Stimulated activated CD8-positive, alpha-beta memory T cell treated with anti-CD3 and anti-CD28 coated beads, Interleukin-15, amount 100 ng/mL, for 48 hours (primary cell): ENCODE measurements at places on chromosomes 4 and X.

GRCh38 chrX:30935985-30936384, 46.9 kb upstream of the TAB3 start:
- no peak for DNase-seq

DNA sequence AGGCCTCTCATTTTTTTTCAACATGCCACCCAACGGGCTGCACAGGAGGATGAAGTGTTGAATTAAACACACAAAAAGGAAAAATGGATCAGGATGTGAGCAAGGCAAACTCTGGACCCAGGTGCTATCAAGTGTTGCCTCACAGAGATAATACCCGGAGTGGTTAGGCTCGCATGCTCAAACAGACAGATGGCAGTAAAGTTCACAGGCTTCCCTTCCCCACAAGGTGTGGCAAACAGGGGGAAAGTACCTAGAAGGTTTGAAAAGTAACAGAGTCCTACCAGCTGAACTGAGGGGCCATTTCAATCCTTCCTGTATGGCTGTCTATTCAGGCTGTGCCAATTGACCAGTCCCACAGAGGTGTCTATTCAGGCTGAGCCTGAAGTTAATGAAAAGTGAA, 123.9 kb upstream of the GC start:
- DNase-seq = no peak

GRCh38 chrX:30888526-30889146, 418 bp downstream of the TAB3 start:
- DNase-seq = no peak

- no peak for DNase-seq
These were observed 47.0 kb downstream of the SNX25 start for GRCh38 chr4:185256446-185256845.

- DNase-seq = no peak
These were observed 73.8 kb downstream of the FBXW7 start for GRCh38 chr4:152462047-152462446.

DNA sequence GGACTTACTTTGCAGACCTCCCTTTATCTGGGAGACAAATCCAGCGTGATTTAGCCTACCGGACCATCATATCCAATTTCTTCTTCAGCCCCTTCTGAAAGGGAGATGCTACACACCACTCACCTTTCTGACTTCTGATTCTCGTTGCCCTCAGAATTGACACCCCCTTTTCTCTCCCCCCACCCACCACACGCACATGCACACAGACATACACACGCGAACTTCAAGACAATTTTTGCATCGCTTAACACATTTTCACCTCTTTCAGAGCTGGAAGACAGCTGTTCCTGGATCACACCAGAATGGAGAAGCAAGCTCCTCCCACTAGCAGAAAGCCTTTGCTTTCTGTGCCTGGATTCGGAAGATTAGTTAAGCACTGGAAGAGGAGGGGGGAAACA, 1.0 kb upstream of the SNCA start:
- no peak for DNase-seq

DNA sequence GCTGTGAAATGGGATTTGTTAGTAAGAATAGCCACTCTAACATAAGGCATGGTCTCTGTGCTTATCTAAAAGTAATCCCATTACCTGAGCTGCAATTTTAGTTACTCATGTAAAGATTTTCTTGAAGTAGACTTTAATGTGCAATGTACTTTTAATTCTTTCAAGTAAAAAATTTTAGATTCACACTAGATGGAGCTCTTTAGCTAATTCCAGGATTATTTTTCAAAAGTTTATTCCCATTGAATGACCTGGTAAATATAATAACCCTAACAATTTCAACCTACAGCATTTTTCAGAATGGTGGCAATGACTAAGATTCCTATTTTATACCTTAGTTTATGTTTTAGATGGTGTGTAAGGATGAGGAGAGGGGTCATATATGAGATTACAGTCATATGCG, 18.1 kb downstream of the USP38 start:
- no peak for DNase-seq

- no peak for DNase-seq
These were observed 837.4 kb downstream of the PCDH19 start for GRCh38 chrX:99572711-99573110.

GRCh38 chr4:109969087-109969486, 56.4 kb downstream of the EGF start:
- no peak for DNase-seq

- no peak for DNase-seq
These were observed 31.3 kb downstream of the NYX start for GRCh38 chrX:41478381-41478911.

- DNase-seq = no peak
These were observed 8.4 kb downstream of the UVSSA start for GRCh38 chr4:1355378-1355777.

GRCh38 chrX:154484255-154485149, 1.9 kb downstream of the UBL4A start:
- no peak for DNase-seq

- no peak for DNase-seq
These were observed 12.7 kb downstream of the ACOX3 start for GRCh38 chr4:8427761-8428287.

GRCh38 chrX:147781844-147782243, 129.9 kb upstream of the FMR1 start:
- no peak for DNase-seq

- no peak for DNase-seq
These were observed 34.5 kb downstream of the SPINK2 start for GRCh38 chr4:56786955-56787354.

- DNase-seq = no peak
These were observed 31.6 kb downstream of the TMEM31 start for GRCh38 chrX:103742339-103742738.
